H7 (cell line): ENCODE measurements at places on chromosomes 2 and 18. TPM values are rescaled to one million over a fixed set of nuclear protein-coding genes. Genes with fewer than 3 reads are reported as not detected.

SLC16A14 gene
- total RNA-seq = 1.3 and 2.1 TPM in 2 replicates

KLHL14 gene
- 2.5 and 7.4 TPM in 2 replicates for total RNA-seq

CFC1 gene
- total RNA-seq = 0.30 and 0.52 TPM in 2 replicates

SLC35F5 gene
- 25.8 and 37.3 TPM in 2 replicates for total RNA-seq

SGO2 gene
- total RNA-seq = 10.8 and 17.1 TPM in 2 replicates

PLB1 gene
- total RNA-seq = not detected in 2 replicates

BMPR2 gene
- total RNA-seq = 10.3 and 15.9 TPM in 2 replicates

NEU2 gene
- total RNA-seq = not detected in 2 replicates

DYSF gene
- total RNA-seq = 7.4 and 9.5 TPM in 2 replicates
